ENCODE measurements at places on chromosomes 12 and 14.

DNA sequence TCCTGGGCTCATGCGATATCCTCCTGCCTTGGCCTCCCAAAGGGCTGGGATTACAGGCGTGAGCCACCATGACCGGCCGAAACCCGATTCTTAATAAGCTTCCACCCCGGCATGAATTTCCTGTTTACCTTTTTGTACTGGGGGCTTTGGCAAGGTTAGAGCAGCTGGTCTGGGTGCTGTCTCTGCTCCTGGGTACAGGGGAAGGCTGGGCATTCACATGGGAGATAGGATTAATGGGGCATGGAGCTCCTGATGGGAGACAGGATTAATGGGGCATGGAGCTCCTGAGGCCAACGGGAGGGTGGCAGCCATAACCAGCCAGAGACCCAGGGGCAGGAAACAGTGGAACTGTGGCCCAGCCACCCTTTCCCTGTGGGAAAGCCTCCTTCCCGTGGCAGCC lies 69.5 kb upstream of the DICER1 start:
- DNase-seq = no peak

DNA sequence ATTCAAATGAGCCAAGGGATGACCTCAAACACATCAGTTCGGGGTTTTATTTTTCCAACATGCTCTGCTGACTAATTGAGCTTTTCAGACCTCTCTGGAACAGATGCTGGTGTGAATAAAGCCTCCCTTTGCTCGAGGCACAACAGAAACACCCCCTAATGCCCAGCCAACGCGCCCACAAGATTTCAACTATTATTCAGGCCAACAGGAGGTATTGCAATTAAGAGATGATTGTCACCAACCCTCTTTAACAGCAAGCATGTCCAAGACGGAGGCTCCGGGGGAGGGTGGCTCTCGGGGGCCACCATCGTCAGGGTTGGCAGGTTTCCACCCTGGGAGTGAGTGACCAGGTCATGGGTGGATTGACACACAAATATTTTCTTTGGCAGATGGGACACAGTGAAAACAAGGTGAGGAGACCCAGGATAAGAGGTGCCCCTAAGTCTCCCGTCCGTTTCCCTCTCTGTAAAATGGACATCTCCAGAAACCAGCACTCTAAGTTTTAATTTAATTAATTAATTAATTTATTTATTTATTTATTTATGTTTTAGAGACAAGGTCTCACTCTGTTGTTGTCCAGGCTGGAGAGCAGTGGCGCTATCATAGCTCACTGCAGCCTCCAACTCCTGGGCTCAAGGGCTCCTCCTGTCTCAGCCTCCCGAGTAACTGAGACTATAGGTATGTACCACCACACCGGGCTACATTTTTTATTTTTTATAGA lies 56.1 kb downstream of the MAP1LC3B2 start:
- DNase-seq = no peak

- DNase-seq = no peak
These were observed 28.0 kb upstream of the TXNRD1 start for GRCh38 chr12:104187446-104188155.

GRCh38 chr14:79057333-79057732 lies 887.2 kb downstream of the NRXN3 start:
- DNase-seq = no peak

DNA sequence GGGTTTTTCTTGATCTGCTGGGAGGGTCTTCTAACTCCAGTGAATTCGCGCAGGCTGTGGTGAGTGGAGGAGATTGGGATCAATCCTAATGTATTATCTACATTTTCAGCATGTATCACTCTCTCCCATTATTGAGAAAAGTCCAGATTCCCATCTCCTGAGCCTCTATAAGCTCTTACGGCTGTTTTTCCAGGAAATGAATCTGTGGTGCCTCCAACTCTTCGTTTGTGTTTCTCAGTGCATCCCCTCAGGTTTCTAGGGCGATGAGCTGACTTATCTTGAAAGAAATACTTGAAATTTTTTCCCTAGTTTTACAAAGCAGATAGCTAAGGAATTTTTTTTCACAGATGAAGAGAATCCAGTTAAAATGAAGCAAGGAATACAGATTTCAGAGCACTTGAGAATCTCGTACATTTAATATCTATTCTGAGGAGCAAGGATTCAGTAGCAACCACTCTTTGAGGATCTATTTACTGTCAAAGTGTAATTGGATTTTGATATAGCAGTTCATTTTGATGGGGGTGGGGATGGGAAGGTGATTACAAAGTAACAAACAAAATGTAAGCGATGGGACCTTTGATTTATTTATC lies 138.7 kb downstream of the BRMS1L start:
- DNase-seq = no peak

DNA sequence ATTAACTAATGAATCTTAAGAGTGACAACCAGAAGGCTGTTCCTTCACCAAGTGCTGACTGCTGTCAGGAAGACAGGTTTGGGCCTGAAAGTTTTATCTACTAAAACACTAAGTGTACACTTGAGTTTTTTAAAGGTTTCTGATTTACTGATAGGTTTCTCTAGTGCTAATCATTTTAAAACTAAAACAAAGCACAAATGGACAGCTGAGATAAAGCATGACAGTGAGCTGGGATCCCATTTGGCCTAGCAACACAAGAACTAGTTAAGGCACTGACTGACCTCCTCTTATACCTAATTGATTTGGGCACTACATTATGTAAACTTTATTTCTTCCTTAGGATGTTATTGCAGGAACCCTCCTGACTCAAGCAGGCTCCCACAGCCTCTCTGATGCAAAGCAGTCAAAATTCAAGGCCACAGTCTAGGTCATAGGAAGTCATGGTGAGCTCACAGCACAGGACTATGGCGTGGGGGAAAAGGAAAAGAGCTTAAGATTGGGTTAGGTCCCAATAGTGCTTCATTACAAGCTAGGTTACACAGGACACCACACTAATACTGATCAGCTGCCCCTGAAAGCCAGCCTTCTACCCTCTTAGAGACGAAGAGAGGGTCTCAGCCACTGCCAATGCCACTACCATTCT lies 3.5 kb downstream of the STXBP6 start:
- DNase-seq = no peak

GRCh38 chr14:38578278-38578681 lies 322.4 kb upstream of the CLEC14A start:
- no peak for DNase-seq

- peak; percentile 88 for DNase-seq
These were observed 8.9 kb downstream of the CALM1 start for GRCh38 chr14:90405755-90406154.

- DNase-seq = no peak
These were observed 35.2 kb upstream of the LHX5 start for GRCh38 chr12:113506867-113507266.

DNA sequence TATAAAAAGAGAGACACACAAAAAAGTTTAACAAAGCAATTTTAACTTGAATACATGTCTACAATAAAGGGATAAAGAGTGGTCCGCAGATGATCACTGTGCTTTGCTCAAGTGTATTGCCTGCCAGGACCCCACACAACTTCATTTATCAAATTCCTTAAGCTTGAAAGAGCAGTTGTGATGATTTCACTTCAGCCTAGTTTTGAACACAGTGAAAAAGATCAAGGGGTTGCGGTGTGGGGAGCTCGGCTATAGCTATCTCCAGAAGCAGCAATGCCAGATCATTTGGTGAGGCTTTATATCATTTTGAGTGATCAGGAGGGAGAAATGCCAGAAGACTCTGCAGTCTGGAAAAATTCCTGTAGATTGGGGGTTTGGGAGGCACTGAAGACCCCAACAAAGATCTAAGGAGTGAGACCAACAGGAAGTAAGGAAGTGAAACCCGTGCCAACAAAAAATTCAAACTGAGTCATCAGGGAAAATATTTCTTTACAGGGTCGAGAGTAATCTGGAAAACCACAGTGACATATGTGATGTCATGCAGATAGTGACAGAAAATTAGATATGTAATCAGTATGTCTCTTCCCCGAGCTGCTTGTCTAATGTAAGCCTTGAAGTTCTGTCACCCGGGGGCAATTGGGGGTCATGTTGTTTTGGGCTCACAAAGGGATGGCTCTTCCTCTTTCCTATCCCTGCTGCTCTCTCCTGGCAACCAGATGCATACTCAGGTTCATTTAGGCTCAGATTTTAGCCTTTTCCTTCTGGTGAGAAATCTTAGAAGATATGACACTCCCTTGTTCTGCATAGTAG lies 221.8 kb downstream of the MSRB3 start:
- DNase-seq = no peak

GRCh38 chr14:87888136-87888999 lies 104.6 kb downstream of the GALC start:
- no peak for DNase-seq

- no peak for DNase-seq
These were observed 99.8 kb downstream of the TGFB3 start for GRCh38 chr14:75881994-75882393.

- no peak for DNase-seq
These were observed 255.8 kb downstream of the CCDC91 start for GRCh38 chr12:28446031-28446430.

DNA sequence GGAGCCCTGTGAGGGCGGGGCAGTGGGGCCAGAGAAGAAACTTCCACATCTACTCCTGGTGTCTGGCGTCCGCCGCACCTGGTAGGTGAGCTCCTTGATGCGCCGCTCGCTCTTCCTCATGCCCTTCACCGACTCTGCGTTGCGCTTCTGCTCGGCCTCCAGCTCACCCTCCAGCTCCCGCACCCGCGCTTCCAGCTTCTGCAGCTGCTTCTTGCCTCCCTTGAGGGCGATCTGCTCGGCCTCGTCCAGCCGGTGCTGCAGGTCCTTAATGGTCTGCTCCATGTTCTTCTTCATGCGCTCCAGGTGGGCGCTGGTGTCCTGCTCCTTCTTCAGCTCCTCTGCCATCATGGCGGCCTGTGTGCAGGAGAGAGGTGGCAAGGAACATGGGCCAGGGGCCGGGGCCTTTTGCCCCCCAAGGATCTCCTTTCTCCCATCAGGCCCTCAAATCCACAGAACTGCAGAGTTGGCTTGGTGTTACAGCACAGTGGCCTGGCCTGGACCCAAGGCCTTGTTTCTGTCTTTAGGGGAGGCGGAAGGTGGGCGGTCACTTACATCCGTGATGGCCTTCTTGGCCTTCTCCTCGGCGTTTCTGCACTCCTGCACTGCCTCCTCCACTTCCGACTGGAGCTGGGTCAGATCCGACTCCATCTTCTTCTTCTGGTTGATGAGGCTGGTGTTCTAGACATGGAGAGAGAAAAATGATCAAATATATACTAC lies 7.7 kb downstream of the CMTM5 start:
- DNase-seq = no peak

- no peak for DNase-seq
These were observed 1065.0 kb downstream of the LRFN5 start for GRCh38 chr14:42671636-42672035.

- DNase-seq = peak; percentile 75
These were observed at the start of gene SSPN for GRCh38 chr12:26195250-26195640. SSPN (plus strand) TSS chr12:26195573; CDS start chr12:26195673, 100 bp downstream.

DNA sequence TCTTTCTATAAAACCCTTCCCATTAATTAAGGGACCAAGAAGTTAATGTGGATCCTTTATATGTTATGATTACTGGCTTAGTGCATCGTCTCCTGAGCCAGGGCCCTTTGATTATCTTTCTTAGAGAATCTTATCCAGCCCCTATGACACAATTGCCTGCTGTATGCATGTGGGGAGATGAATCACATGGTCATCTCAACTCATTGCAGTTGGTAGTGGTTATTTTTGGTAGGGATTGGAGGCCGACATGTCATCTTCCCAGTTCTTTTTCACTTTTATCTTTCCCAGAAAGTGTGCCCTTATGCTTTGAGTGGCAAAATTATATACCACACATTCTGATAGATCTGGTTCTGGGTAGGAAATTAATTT lies 26.0 kb downstream of the ZNF664 start:
- DNase-seq = no peak

GRCh38 chr14:22666203-22666893 lies 22.2 kb upstream of the OR6J1 start:
- no peak for DNase-seq

DNA sequence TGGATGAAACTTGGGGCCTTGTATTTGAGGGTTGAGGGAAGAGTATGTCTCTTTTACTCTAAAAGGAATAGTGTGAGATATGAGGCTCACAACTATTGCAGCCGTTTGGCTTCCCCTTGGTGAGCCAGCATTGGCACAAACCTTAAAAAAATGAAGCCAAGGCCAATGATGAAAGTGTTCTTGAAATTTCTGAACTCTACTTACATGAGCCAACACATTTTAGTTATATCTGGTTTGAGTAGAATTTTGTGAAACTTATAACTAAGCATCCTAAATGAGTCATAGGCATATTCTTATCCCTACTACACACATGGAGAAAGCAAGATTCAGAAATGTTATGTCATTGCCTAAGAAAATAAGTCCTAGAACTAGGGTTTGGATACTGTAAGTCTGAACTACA lies 55.3 kb upstream of the ACSS3 start:
- no peak for DNase-seq

DNA sequence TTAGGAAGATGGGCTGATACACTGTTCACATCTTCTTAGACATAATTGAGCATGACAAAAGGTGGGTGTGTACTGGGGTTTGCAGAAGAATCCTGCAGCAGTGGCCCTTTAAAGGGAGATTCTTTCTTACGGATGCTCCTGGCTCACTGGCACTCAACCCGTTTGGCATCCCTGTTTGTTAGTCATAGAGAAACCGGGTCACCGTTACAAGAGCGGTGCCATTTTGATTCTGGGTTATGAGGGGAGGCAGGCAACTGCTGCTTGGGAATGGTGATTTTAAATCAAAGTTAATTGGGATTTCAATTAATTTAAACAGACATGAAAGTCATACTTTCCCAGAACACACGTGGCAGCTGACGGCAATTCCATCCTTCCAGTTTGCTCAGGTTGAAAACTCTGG lies 245.8 kb downstream of the AACS start:
- no peak for DNase-seq

DNA sequence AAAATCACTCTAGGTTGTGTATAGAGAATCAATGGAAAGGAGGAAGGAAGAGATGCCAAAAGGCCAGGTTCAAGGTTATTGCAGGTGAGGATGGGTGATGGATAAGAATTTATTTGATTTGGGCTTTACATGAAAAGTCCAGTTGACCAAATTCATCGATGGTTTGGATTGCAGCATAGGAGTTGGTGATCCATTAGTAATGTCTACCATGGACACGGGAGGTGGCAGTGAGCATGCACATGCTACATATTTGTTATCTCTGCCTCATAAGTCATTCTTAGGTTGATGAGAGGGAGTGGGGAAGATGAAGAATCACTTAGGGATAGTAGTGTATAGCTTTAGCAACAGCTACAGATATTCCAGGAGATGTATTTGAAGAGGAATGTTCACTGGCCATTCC lies 211.4 kb downstream of the PHETA1 start:
- no peak for DNase-seq

- no peak for DNase-seq
These were observed 3.3 kb downstream of the ACVR1B start for GRCh38 chr12:51954561-51955361.

Data from NCI-H2171 (cell line).